Activated CD8-positive, alpha-beta memory T cell treated with anti-CD3 and anti-CD28 coated beads for 1 hour (primary cell): ENCODE measurements at places on chromosomes 3 and 15.
A peak's percentile ranks its signal among the peaks of the same experiment; 100 is the strongest.

DNA sequence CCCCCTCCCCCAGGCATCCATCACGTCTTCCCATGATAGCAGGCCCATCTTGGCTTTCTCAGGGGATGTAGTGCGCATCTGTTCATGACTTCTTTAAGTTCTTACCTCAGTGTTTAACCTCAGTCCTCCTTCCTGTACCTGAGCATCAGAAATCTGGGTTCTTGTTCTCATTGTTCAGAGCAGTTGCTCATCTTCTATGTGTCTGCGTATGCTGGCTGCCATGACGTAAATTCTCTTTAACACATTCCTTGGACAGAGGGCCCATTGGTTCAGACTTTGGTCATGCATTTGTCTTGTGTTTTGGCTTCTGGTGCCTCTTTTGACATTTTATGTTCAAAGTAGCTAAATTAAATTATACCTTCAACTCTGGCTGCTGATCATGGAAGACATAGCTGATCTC lies 227.3 kb downstream of the CACNA2D3 start:
- no peak for DNase-seq

DNA sequence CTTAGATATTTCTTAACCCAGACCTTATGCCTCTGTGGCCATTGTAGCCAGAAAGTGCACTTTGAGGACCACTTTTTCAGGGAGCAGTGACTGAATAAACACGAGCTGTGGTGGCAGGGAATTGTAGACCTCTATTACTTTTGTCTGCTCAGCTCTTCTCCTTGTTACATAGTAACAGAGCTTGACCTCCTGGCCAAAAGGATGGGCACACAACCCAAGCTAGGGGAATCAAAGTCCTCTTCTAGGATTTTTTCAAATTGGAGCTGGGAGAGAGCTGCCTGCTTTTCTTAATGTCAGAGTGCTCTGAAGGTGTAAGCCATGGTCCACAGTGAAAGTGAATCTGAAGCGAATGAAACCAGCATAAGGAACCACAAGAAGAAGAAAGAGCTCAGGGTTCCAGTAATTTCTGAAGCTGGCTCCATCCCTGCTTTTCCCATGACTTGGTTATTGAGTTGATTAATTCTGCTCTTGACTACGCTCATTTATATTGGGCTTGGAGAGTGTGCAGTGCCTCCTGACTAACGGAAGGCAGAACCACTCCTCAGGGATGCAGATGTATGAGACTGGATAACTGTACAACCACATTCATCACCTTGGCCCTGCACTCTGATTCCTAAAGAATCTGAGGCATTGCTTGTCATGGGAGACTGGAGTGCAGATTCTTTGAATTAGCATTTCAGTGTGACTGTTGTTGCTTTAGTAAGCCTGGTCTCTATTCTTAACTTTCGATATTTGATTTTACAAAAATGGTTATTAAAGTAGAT lies 60.9 kb downstream of the TLNRD1 start:
- DNase-seq = no peak

DNA sequence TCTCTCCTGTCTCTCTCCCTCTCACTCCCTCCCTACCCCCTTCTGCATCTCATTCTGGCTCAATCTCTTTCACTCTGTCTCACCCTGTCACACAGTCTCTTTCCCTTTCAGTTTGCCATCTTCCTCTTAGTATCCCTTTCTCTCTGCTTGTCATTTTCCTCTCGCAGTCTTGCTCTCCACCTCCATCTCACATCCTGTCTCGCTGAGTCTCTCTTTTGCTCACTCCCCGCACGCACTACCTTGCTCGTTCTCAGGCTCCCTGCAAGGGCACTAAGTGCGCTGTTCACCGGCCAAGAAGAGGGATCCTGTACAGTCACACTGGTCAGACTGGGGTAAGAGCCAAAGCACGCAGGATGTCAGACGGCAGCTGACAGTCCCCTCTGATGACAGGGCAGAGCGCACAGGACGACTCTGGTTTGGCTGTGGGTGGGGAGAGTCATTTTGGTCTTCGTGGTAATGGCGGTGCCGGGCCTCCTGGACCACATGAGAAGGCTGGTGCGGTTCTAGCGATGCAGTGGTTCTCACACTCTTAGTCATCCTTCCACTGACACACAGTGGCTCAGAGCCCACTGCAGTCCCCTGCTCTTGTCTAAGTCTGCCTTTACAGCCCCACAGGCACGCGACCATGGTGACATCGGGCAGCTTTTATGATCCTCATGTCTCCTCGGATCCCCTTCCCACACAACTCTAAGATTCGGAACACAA lies 356.8 kb downstream of the FOXP1 start:
- DNase-seq = peak; percentile 74

DNA sequence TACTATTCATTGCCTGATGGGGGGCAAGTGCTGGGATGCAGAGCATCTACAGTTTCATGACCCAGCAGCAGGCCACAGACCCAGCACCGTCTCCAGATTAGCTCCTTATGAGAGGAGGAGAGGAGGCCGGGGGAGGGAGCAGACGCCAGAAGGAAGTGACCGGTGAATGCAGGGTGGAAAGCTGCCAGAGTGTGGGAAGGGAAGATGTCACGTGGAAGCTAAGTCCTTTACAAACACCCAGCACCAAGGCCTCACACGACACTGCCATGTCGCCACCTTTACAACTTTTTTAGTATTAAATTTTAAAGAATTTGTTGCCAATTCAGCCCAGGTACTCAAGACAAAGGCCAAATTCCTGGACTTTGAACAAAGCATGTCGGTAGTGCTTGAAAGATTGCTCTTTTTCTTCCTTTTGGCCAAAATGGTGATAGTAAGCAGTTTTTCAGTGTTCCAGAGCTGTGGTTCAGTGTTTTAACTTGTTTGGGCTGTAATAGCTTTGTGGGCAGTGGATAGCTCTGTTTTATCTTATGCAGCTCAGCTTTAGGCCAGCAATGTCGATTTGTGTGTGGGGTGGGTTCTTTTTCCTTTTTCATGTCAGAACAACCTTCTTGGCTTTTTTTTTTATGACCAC lies 58.2 kb downstream of the ZBTB38 start:
- no peak for DNase-seq

GRCh38 chr15:42273900-42274701 lies 868 bp upstream of the TMEM87A start:
- peak; percentile 43 for DNase-seq

GRCh38 chr3:160643994-160644393 lies 33.0 kb upstream of the ARL14 start:
- DNase-seq = no peak

- no peak for DNase-seq
Observed at GRCh38 chr3:188789251-188789650, 382.5 kb upstream of the TPRG1 start.

GRCh38 chr3:42014921-42015533 lies 53.1 kb upstream of the ULK4 start:
- DNase-seq = no peak

DNA sequence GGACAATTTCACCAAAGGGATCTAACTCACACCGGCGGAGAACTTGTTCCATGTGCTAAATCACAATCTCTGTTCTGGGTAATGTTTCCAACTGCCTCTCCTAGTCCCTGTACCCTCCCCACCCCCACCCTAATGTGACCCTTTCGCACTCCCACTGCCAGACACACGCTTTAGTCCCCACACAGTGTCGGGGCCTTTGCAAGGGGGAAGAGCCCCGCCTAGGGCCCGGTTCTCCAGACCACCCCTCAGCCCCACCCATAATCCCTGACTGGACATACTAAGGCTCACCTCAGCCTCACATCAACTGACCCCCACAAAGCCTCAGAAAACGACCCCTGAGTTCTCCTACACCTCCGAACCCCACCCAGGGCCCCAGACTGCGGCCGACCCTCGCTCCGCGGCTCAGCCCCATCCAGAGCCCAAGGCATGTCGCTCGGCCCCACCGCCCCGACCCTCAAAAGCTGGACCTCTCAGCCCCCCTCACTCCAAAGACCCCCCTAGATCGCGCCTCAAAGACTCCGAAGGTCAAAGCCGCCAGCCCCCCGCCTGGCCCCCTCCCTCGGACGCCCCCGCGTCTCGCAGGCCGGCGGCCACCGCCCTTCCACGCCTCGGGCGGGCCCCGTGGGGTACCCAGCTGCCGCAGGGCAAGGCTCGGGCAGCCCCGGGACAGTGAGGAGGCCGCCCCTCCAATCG lies 72.0 kb upstream of the MAP4 start:
- DNase-seq = no peak

DNA sequence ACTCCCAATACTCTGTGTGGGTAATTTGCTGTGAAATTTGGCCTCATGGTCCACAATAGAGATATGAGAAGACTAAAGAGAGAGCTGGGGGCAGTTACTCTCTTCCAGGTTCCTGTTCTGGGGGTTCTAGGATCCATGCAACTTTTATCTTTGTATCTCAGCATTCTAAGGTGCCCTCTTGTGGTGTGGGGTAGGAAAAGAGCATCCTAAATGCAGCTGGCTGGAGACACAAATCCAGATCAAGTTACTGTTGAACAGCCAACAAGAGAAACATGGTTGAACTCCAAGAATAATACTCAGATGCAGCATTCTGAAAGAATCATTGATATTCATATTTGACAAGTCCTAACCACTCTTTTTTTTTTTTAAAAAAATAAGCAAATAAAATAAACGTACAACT lies 238.2 kb downstream of the GREM1 start:
- DNase-seq = no peak

DNA sequence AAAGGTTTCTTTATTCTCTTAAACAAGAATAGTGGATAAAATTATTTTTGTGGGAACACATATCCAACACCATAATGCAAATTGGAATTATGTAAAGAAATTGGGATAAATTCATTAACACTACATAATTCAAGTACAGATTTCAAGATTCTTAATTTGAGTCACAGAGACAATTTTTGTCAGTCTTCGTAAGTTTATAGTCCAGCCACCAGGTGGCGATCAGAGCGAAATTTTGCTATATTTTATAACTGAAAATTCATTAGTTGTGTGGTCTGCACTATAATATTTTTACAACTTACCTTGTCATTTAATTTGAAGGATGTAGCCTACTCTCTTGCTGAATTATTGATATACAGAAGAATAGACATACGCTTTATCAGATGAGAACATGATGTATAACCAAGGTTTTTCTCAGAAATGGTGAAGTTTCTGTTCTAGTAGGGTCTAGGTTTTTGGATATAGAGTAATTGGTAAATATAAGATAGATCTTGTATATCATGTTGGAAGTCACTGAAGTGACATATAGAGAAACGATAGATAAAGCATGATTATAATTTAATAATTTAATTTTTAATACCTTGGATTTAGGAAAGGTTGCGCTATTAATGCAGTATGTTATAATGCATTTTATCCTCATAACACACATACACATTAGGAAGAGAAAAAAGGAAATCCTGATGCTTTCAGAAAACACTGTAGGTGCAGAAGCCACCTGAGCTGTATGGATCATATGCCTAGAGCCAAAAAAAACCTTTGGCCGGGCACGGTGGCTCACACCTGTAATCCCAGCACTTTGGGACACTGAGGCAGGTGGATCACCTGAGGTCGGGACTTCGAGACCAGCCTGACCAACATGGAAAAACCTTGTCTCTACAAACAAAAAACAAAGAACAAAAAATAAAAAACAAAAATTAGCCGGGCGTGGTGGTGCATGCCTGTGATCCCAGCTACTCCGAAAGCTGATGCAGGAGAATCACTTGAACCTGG lies 31.7 kb downstream of the PLSCR4 start:
- DNase-seq = no peak

GRCh38 chr3:184873141-184873540 lies 61.2 kb downstream of the VPS8 start:
- DNase-seq = no peak
